Endothelial cell of umbilical vein (primary cell): ENCODE measurements at places on chromosomes 2 and 18. TPM values are rescaled to one million over a fixed set of nuclear protein-coding genes. Genes with fewer than 3 reads are reported as not detected.

DNA sequence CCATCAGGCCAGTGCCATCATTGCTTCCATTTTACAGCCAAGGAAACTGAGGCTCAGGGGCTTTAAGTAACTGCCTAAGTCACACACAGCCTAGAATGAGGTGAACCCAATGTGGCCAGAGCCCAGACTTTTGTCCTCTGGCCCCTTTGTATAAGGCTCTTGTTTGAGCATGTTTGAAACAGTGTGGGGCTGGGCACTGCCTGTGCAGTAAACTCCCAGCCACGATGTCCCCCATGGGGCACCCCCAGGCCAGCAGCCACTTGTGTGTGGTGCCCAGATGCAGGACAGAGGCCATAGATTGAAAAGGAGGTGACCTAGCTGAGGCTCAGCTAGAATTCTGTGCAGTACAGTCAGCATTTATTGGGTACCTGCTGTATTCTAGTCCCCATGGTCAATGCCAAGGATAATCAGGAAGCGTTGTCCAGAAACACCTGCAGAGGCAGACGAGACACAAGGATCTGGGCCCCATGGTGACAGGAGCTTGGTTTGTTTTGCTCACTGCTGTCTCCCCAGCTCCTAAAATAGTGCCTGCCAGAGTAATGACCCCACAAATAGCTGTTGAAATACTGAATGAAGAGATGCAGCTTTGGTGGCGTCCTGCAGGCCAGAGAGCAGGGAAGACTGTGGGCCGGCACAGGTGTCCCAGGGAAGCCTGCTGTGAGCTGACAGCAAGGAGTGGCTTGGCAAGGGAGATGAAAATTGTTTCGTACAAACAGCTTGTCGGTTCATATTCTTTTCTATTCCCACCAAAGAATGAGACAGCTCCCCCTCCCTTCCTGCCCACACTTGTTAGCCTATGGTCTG is 160.7 kb downstream of the LDLRAD4 start:
- no peak for DNase-seq

- no peak for DNase-seq
Observed at GRCh38 chr18:6207116-6207515, 207.6 kb downstream of the L3MBTL4 start.

- no peak for DNase-seq
Observed at GRCh38 chr2:25701801-25702200, 28.4 kb upstream of the DTNB start.

- peak; percentile 37 for DNase-seq
Observed at GRCh38 chr2:185787227-185788145, 48.9 kb downstream of the FSIP2 start.

Gene NPHP1
- total RNA-seq, result 5.9 and 6.1 TPM in 2 replicates

DNA sequence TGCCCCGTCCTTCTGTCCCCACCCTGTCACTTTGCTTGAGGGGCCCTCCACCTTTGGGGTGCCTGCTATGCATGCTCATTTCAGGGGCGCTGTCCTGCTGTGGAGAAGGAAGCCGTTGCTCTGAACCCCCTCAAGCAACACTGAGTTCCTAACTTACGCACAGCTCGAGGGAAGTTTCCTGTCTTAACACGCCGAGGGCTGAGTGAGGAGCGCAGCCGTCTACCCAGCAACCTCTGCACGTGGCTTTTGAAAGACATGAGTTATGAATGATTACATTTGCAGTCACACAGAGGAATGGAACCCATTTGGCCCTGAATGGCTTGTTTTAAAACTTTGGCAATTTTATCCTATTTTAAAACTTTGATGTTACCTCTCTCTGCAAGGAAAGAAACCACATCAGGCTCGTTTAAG is 14.0 kb downstream of the RAMP1 start:
- no peak for DNase-seq

Gene HOXD12
- total RNA-seq, result not detected in 2 replicates

Gene TRIM43
- total RNA-seq, result not detected in 2 replicates

- no peak for DNase-seq
Observed at GRCh38 chr2:158120102-158120501, 18.4 kb downstream of the UPP2 start.

- no peak for DNase-seq
Observed at GRCh38 chr2:127743477-127744026, 42.3 kb downstream of the SFT2D3 start.

Gene HOXD8
- total RNA-seq, result 14.9 and 15.6 TPM in 2 replicates

Gene TBR1
- total RNA-seq, result 0.09 and 0.11 TPM in 2 replicates

GRCh38 chr18:8778824-8779223 is 73.5 kb downstream of the MTCL1 start:
- DNase-seq, result no peak

Gene COX7A2L
- 94.2 and 101 TPM in 2 replicates for total RNA-seq

- peak; percentile 47 for DNase-seq
Observed at GRCh38 chr2:6977113-6977741, 60.0 kb downstream of the RNF144A start.

- no peak for DNase-seq
Observed at GRCh38 chr18:2121224-2121623, 450.1 kb downstream of the METTL4 start.

DNA sequence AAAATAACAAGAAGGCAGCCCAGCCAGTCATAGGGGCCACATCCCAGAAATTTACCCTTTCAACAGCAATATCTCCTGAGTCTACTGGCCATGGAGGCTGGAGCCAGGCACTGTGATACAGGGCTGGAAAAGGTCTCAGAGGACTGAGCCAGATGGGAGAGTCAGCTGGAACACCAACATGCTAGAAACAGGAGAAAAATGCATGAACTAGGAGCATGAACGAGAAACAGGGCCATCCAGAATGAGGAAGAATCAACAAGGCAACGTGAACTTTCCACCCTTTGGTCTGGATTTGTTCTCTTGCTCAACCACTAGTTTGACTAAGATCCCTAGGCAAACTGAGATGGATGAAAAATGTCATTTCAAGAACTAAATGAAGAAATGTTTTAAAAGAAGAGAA is 13.1 kb downstream of the PID1 start:
- no peak for DNase-seq

DNA sequence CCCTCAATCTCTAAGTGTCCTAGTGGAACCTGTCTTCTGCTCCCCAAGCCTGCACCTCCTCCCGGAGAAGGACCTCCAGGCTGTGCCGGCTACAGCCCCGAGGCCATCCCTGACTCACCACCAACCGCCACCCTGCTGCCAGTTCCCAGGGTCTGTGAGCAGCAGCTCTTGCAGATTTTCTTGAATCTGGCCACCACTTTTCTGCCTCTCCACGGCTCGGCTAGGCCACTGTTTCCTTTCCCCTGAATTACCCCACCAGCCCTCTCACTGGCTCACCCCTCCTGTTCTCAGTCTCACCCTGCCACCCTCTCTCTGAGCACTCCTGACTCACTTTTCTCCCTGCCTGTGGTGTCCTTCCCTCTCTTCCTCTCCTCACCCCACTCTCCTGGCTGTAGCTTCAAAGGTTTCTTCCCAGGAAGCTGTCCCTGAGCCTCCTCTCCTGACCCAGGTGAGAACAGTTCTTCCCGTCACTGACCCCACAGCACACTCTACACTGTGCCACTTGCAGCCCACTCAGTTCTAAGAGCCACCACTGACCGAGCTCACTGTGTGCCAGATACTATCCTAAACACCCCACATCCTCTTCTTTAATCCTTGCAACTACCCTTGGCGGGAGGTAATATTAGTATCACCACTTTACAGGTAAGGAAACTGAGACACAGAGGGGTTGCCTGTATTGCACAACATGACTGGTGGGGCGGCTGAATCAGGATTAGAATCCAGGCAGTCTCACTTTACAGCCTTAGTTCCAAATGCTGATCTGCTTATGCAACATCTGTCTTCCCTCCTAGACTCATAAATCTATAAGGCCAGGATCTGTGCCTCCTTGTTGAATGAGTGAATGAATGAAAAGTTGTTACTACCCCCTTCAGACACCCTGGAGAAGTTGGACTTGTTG is 111.6 kb downstream of the SMAD7 start:
- DNase-seq, result no peak

Gene ZNF521
- 166 and 168 TPM in 2 replicates for total RNA-seq

GRCh38 chr2:42028571-42029148 is 19.2 kb upstream of the PKDCC start:
- DNase-seq, result no peak

- no peak for DNase-seq
Observed at GRCh38 chr2:196974970-196975369, 48.5 kb upstream of the PGAP1 start.

DNA sequence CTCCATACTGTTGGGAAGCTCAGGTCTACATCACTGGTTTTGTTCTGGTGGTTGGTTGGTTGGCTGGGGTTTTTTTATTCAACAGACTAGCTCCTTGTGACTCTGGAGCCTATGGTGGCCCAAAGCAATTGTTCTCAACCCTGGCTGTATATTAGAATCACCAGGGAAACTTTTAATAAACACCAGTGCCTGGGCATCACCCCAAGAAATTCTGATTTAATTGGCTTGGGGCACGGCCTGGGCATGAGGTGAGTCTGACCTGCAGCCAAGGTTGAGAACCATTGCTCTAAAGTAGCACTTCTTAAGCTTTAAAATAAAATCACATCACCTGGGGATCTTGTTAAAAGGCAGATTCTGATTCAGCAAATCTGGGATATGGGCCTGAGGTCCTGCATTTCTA is 184.1 kb downstream of the C1D start:
- DNase-seq, result no peak

DNA sequence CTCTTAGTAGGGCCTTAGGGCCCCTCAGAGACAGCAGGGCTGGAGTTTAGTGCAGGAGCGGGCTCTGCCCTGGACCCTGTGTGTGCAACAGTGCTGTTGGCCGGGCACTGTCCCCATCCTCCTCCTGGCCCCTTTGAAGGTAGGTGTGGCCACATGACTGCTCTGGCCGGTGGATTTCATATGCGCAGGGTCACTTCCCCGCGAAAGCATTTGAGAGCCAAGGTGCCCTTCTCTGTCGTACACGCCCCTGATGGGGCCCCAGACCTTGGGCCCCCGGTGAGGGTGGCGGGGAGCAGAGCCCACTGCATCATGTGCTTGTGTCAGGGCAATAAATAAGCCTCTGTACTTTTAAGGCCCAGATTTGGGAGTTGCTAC is 15.5 kb downstream of the TMEM177 start:
- DNase-seq, result no peak

DNA sequence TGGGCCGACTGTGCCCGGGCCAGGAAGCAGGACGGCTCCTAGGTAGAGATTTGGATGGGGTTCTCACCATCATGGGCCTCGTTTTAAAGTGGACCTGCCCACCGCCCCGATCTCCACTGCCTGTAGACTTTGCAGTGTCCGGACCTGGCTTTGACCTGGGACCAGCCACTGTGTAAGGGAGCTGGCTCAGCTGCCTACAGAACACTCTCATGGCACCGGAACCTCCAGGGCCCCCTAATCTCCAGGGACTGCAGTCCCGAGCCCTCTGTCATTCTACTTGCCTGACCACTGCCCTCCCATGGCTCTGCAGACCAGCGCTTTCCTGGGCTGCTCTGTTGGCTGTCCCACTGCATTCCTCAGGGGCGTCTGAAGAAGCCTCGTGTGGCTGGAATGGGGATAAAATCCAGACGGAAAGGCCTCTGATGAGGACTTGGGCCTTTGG is 120.8 kb downstream of the GLI2 start:
- no peak for DNase-seq

GRCh38 chr2:164655750-164656149 is 34.5 kb upstream of the GRB14 start:
- peak; percentile 21 for DNase-seq

DNA sequence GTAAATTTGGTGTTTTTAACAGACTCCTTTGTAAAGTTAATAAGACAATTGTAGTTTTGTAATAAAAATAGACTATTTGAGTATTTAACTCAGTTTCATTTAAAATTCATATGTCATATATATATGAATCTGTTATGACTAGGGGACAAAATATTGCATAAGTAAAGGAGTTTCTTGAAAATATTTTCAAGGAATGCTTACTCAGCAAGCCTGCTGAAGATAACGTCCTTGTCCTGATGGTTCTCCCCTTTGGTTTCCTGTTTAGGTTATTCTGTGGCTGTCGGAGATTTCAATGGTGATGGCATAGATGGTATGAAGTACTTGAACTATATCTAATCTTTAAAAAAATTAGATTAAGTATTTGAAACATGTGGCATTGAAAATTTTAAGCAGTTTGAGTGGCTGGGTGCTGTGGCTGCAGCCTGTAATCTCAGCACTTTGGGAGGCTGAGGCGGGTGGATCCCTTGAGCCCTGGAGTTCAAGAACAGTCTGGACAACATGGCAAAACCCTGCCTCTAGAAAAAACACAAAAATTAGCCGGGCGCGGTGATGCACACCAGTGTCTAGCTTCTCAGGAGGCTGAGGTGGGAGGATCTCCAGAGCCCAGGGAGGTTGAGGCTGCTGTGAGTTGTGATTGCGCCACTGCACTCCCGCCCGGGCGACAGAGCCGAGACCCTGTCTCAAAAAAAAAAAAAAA is 47.1 kb downstream of the ITGAV start:
- no peak for DNase-seq

Gene CCDC141
- not detected in 2 replicates for total RNA-seq

GRCh38 chr2:40384714-40385113 is 67.2 kb downstream of the SLC8A1 start:
- no peak for DNase-seq

DNA sequence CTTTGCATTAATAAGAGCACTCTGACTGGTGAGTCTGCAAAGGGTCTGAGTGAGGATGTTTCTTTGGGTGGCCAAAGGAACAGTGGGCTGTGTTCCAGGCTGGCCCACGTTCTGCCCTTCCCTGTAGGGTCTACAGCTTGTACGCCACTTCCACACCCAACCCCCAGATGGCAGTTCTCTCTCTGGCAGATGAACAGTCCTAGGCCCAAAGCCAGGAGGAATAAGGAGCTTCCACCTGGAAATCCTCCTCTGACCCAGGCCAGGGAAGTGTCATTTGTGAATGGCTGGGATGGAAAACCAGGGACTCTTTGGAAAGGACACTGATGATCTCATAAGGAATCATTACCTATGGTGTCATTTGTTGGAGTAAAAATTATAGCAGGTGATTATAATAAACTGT is 6.6 kb downstream of the OTOF start:
- no peak for DNase-seq

DNA sequence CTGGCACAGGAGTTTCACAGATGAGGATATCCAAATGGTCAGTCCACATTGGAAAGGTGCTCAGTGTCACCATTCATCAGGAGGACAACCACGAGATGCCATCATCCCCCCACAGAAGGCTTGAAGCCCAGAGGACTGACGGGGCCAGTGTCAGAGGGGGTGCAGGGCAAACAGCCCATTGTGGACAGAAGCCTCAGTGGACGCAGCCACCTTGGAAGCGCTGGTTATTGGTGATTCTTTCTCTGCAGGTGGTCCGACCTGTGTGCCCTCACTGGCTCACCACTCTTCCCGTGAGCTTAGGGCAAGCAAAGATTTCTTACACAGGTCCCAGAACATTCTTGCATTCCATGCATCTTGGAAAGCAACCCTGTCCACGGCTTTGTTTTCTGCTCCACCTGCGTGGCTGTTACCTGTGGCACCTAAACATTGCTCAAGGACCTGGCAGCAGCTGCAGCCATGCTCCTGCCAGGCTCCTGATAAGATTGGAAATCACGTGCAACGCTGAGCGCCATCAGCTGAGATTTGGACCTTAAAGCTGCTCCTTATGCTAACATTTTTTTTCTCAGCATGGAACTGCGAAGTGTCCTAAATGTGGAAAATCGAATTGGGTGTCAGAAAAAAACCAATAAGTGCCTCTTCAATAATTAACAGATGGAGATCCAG is 110.9 kb upstream of the CTDP1 start:
- DNase-seq, result no peak
